ENCODE measurements at places on chromosomes 6 and 20.

DNA sequence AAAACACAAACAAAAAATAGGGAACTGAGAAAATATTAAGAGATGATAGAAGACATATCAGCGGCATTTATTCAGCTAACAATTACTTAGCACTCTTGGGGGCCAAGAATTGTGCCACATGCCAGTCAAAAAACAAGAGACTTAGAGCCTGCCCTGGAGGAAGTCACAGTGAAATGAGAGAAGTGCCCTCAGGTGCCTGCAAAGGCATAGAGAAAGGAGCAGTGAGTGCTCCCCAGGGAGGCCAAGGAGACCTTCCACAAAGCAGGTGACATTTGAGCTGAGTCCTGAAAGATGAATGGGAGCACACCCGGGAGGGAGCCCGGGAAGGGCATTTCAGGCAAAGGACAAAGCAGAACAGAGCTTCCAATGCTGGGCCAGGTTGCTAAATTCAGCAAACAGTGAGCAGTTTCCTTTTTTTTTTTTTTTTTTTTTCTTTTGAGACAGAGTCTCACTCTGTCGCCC lies 184.7 kb upstream of the JARID2 start:
- DNase-seq, result no peak

DNA sequence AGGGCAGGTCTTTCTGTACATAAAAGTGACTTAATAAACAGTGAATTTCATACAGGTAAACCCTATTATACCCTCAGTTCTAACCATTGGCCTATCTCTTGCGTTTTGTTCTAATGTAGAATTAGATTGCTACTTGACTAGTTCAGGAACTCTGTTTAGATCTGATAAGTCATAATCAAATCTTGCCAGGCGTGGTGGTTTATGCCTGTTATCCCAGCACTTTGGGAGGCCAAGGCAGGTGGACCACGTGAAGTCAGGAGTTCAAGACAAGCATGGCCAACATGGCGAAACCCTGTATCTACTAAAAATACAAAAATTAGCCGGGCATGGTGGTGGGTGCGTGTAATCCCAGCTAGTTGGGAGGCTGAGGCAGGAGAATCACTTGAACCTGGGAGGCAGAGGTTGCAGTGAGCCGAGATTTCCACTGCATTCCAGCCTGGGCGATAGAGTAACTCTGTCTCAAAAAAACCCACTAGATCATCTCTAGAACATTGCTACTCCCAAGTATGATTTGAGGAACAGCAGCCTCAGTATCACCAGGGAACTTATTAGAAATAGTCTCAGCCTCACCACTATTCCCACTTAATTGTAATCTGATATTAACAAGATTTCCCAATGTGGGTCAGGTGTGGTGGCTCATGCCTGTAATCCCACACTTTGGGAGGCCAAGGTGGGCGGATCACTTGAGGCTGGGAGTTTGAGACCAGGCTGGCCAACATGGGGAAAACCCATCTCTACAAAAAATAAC lies 12.2 kb downstream of the GTPBP2 start:
- peak; percentile 21 for DNase-seq

GRCh38 chr6:35498422-35499067 lies 1.7 kb upstream of the TEAD3 start:
- peak; percentile 67 for DNase-seq

- no peak for DNase-seq
Measured at GRCh38 chr6:56853541-56853940, 101.4 kb upstream of the BEND6 start.

GRCh38 chr6:8069151-8069550 lies 5.0 kb upstream of the BLOC1S5 start:
- DNase-seq, result no peak

DNA sequence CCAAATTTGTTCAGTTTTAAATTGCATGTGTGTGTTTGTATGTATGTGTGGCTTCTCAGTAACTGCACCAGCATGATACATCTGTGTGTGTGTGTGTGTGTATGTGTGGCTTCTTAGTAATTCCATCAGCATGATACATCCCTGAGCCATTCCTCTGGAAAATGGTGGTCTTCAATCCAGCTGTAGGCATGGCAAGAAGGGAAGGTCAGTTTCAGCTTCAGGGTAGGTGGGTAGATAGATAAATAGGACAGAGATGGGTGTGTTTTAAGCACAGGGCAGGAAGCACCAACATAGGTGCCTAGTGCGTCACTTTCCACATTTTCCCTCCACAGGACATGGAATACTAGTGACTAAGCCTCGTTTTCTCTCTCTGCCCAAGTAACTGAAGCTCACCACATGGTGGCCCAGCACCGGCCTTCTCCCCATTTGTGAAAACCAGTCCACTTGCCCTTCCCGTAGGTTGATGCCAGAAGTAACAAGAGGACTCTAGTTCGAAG lies 82.9 kb downstream of the RPP40 start:
- DNase-seq, result no peak

DNA sequence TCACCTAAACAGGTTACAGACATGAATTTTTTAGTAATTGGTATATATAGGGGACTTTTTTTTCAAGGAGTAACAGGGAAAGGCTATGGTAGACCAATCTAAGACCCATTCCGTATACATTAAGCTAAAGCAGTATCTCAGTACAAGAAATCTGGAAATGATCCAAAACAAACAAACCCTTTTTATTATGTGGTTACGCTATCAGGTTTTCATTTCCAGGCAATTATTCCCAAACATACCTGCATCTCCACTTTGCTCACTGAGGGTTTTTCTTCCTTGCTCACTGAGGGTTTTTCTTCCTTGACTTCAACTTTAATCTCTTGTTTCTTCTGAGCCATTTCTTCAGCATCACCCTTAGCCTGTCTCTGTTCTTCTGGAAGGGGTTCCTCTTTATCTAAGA lies 107.3 kb downstream of the EPB41L2 start:
- DNase-seq, result no peak

GRCh38 chr6:52562911-52563310 lies 13.9 kb downstream of the TRAM2 start:
- no peak for DNase-seq

GRCh38 chr6:35352735-35353134 lies 10.4 kb downstream of the PPARD start:
- no peak for DNase-seq

DNA sequence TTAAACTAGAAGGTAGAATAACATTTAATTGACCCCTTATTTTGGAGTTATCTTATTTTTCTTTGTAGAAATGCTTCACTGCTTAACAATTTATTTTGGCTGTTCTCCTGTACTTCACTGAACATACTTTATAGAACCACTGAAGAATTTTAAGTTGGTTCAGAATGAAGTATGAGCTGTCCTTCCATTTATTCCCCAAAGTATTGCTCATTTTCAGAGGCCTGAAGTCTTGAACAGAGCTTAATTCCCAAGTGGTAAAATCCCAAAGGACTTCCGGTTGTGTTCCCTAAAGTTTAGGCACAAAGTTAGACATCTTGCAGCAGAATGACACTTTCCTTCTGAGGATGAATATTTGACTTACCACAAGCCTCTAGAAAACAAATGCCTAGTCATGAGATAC lies 233.3 kb downstream of the TINAG start:
- DNase-seq, result no peak

DNA sequence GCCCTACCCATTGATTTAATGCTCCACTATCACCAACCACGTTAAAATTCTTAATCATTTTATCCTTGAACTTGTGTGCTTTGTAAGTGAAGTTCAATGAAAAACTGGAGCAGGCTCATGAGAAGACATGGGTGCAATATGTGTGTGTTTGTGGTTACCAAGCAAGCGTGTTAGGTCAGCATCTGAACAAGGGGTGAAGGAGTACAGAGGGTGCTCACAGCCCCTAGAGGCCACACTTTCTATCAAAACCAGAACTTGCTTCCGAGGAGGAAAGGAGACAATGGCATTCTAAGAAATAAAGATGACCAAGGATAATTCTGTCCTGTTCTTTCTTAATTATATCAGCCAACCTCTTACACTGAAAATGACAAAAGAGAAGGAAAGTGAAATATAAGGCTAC lies 93.7 kb downstream of the NRSN1 start:
- DNase-seq, result no peak

GRCh38 chr6:47371870-47372255 lies 62.2 kb upstream of the TNFRSF21 start:
- no peak for DNase-seq
